ENCODE measurements at places on chromosomes 3 and 15.

GRCh38 chr3:9161298-9161697 lies 88.1 kb downstream of the SRGAP3 start:
- DNase-seq: no peak

- no peak for DNase-seq
Observed at GRCh38 chr3:119367000-119367399, 72.8 kb downstream of the ARHGAP31 start.

DNA sequence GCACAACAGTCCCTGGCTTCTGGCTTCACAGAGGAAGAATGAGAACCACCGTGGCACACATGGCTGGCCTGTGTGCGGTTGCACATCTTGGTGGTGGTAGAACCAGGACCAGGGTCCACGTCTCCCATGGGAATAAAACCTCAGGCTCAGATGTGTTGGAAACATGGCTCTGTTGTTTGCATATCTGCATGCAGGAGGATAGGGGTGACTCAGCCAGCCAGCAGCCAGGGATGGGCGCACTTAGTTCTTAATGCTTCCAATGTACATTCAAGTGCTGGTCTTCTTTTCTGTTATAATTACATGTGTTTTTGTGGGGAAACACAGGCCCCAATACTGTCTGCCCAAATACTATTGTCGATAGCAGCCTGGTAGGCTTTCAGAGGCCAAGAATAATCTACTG lies 35.8 kb upstream of the BCL2L10 start:
- no peak for DNase-seq

GRCh38 chr3:105823149-105823867 lies 45.5 kb downstream of the CBLB start:
- DNase-seq: no peak

- DNase-seq: no peak
Observed at GRCh38 chr15:25694823-25695312, 168.3 kb downstream of the ATP10A start.

DNA sequence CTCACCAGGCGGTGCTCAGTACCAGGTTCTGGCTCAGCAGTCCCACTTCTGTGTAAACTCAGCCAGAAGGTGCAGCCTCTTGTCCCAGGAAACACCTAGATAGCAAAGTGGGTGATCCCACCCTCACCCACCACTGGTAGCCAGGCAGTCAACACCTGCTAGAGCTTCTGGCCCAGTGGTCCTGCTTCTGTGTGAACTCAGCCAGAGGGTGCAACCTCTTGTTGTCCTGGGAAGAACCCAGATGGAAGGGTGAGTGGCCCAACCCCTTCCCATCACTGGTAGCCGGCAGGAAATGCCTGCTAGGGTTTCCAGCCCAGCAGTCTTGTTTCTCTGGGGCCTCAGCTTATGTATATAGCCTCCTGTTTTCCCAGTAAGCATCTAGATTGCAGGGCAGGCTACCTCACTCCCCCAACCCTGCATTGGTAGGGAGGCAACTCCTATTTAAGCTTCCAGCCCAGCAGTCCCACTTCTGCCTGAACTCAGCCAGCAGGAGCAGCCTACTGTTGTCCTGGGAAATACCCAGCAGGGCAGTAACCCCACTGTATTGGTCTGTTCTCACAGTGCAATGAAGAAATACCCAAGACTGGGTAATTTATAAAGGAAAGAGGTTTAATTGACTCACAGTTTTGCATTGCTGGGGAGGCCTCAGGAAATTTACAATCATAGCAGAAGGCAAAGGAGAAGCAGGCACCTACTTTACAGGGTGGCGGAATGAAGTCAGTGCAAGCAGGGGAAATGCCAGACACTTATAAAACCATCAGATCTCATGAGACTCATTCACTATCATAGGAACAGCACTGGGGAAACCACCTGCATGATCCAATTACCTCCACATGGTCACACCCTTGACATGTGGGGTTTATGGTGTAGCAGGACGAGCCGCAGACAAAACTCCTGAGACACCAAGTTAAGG lies 110.6 kb downstream of the DTWD1 start:
- peak; percentile 28 for DNase-seq

DNA sequence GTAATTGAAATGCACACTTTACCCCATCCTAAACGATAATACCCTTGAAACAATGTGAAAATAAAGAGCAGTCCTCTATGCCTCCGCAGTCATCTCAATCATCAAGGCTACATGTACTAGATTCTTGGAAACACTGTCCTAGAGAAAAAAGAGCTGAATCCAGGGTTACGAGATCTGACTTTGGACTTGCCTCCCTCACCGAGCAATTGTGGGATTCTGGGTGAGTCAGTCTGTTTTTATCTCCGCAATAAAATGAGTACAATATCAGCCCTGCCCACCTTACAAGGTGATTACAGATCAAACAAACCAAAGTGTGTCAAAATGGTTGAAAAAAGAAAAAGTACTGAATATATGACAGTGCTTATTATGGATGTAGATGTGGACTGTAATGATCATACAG lies 152.3 kb upstream of the SNTN start:
- no peak for DNase-seq

- no peak for DNase-seq
Observed at GRCh38 chr3:57019057-57019456, 41.4 kb upstream of the SPATA12 start.

- no peak for DNase-seq
Observed at GRCh38 chr3:169552533-169552932, 111.0 kb downstream of the MECOM start.

- DNase-seq: no peak
Observed at GRCh38 chr3:140529096-140529495, 148.8 kb upstream of the TRIM42 start.

- DNase-seq: no peak
Observed at GRCh38 chr3:71066849-71067261, 516.7 kb downstream of the FOXP1 start.

DNA sequence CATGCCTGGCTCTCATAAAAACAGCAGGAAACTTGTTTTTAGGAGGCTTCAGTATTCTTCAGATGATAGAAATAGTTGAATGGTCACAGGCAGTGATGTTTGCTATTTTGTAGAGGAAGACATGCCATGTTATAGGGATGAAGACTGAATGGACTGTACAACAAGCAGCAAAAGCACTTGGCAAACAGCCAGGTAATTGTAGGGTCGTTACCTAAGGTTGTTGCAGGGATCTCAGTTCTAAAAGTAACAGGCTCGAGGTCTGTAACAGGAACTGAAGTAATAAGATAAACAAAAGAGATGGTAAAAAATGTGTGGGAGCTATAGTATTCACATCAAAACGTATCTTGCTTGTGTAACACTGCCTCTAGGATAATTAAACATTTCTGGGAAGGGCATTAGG lies 116.3 kb downstream of the TFG start:
- no peak for DNase-seq

GRCh38 chr15:41603941-41604911 lies 45.2 kb downstream of the TYRO3 start:
- peak; percentile 67 for DNase-seq

DNA sequence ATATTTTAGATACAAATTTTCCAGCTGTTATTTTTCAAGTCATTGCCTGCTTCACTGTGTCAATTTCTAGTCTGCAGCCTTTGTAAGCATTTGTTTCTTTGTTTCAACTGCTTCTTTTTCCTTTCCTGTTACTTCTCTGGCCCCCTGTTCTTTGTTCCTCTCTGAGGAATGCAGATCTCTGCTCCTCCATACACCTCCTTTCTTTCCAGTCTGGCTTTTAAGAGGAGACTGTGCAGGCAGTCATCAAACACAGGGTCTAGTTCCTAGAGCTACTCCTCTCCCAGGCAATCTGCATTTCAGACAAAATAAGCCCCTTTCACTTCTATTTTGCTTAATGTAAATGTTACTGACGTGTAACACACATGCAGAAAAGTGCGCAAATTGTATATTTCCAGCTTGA lies 502.9 kb downstream of the PDCD6IP start:
- no peak for DNase-seq

DNA sequence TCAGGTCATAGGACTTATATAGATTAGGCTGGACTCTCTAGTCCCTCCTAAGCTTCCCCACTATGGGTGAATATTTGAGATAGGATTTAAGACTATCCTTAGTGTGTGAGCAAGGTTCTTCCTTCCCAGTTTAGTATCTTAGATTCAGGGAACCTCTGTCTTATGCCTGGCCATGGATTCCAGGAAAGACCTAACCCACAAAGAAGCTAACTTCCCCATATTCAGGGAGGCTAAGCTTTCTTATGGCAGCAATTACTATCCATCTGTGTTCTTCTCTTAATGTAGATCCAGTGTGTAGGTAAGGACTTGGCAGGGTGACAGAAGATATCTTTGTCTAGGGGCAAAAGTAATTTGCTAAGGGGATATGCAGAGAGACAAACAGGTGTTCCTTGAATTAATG lies 25.5 kb upstream of the PIK3R4 start:
- DNase-seq: no peak

GRCh38 chr3:46538803-46539442 lies 27.2 kb downstream of the LRRC2 start:
- peak; percentile 67 for DNase-seq

- DNase-seq: no peak
Observed at GRCh38 chr3:114760679-114761078, 386.4 kb downstream of the ZBTB20 start.

GRCh38 chr3:17195192-17195611 lies 310.4 kb downstream of the PLCL2 start:
- no peak for DNase-seq

DNA sequence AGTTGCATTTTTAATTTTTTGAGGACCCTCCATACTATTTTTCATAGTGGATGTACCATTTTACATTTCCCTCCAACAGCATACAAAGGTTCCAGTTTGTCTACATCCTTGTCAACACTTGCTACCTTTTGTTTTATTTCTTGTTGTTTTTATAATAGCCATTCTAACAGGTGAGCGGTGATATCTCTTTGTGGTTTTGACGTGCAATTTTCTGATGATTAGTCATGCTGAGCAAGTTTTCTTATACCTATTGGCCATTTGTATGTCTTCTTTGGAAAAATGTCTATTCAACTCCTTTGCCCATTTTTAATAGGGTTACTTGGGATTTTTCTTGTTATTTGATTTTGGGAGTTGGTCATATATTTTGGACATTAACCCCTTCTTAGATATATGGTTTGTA lies 187.0 kb downstream of the CDIN1 start:
- DNase-seq: no peak

DNA sequence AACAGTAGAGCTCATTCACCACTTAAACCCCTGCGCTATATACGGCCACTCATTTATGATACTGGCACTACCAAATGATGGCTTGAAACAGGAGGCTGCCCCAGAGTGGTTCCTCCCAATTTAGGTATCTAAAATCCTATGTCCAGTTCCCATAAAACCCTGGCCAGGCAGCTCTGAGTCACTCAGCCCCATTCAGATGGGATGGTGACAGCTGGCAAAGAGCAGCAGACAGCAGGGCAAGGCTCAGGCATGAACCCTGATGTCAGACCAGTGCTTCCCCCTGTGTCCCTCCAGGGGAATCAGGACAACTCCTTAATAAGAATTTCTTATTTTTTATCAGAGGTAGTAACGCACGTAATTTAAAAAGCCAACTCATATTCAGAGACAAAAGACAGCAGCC lies 77.2 kb upstream of the RNU6-1 start:
- DNase-seq: peak; percentile 47

GRCh38 chr3:55332176-55332575 lies 154.9 kb downstream of the WNT5A start:
- DNase-seq: no peak
